Vein endothelial cell (primary cell): ENCODE measurements at places on chromosomes 4 and X. TPM values are rescaled to one million over a fixed set of nuclear protein-coding genes. Genes with fewer than 3 reads are reported as not detected.

The SHISA3 gene
- 0.65 and 1.8 TPM in 2 replicates for total RNA-seq

The IL2 gene
- total RNA-seq = not detected in 2 replicates

The CNGA1 gene
- total RNA-seq = not detected in 2 replicates

The YIPF7 gene
- 0.33 TPM in 1 of 2 replicates, not detected in the other for total RNA-seq

The LPAR4 gene
- total RNA-seq = not detected in 2 replicates

The MOSPD2 gene
- total RNA-seq = 12.1 and 19.7 TPM in 2 replicates

The LAS1L gene
- total RNA-seq = 18.0 and 21.5 TPM in 2 replicates

The FAM114A1 gene
- total RNA-seq = 149 and 225 TPM in 2 replicates

The MEPE gene
- not detected in 2 replicates for total RNA-seq

The SFRP2 gene
- not detected in 2 replicates for total RNA-seq

The MAGEA2 gene
- not detected in 2 replicates for total RNA-seq

The PHEX gene
- total RNA-seq = 0.96 and 0.98 TPM in 2 replicates

The SPINK2 gene
- total RNA-seq = not detected in 2 replicates

The SPANXN4 gene
- not detected in 2 replicates for total RNA-seq

The ETNPPL gene
- not detected in 2 replicates for total RNA-seq

The GLOD5 gene
- not detected in 2 replicates for total RNA-seq

The CSAG3 gene
- not detected in 2 replicates for total RNA-seq

The PTTG2 gene
- not detected in 2 replicates for total RNA-seq

The GCNA gene
- 0.98 and 2.6 TPM in 2 replicates for total RNA-seq

The H2AZ1 gene
- total RNA-seq = 344 and 418 TPM in 2 replicates

The SMIM10L2A gene
- 1.3 TPM in 2 replicates for total RNA-seq

The CNKSR2 gene
- under 0.01 TPM in 1 of 2 replicates, not detected in the other for total RNA-seq

The PCDH10 gene
- 3.2 and 4.9 TPM in 2 replicates for total RNA-seq

The FHDC1 gene
- under 0.01 and 0.10 TPM in 2 replicates for total RNA-seq

The HGFAC gene
- 0.19 and 0.33 TPM in 2 replicates for total RNA-seq

The NEUROG2 gene
- not detected in 2 replicates for total RNA-seq

The GABRE gene
- total RNA-seq = 28.9 and 36.3 TPM in 2 replicates

The ATP5ME gene
- 61.6 and 97.7 TPM in 2 replicates for total RNA-seq

The SCRG1 gene
- not detected in 2 replicates for total RNA-seq

The FRMD7 gene
- not detected in 2 replicates for total RNA-seq

The LNX1 gene
- total RNA-seq = 0.65 and 0.76 TPM in 2 replicates

The SMPX gene
- total RNA-seq = not detected in 2 replicates

The NOCT gene
- 28.6 and 42.5 TPM in 2 replicates for total RNA-seq

The TEX13D gene
- total RNA-seq = not detected in 2 replicates

The PKD2 gene
- total RNA-seq = 26.5 and 35.3 TPM in 2 replicates
